ENCODE measurements at places on chromosomes 2 and 18.

GRCh38 chr2:47309952-47310800 lies 92.8 kb upstream of the MSH2 start:
- no peak for DNase-seq

DNA sequence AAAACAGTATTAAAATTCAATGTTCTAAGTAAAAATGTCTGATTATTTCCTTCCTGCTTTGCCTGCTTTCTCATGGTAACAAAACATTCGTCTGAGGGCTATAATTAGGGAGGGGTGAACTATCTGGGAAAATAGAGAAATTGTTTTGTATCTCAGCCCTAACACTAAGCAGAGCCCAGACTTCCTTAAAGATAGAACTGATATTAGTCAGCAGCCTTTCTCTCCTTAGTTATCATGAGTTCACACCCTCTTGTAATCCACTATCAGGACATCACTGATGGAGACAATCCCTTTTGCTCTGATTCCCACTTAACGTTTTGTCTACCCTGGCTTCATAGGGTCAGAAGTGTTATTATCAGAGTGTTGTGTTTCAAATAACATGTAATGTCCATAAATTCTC lies 701.1 kb upstream of the ZEB2 start:
- no peak for DNase-seq

DNA sequence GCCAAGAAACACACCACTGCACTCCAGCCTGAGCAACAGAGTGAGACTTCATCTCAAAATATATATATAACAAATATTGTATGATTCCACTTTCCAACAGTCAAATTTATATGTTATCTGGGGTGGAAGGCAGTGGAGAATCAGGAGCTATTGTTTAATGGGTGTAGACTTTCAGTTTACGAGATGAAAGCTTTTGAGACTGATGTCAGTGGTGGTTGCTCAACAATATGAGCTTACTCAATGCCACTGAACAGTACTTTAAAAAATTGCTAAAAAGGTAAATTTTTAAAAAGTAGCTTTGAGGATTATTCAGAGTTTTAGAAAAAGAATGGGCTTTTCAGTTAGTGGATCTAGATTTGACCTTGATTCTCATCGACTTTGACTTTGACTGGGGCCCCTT lies 105.9 kb upstream of the ST6GAL2 start:
- DNase-seq: no peak

GRCh38 chr2:178266445-178266844 lies 72.1 kb downstream of the OSBPL6 start:
- no peak for DNase-seq

Data from activated CD8-positive, alpha-beta memory T cell treated with anti-CD3 and anti-CD28 coated beads for 1 hour (primary cell).